ENCODE measurements at places on chromosomes 13 and 19.

DNA sequence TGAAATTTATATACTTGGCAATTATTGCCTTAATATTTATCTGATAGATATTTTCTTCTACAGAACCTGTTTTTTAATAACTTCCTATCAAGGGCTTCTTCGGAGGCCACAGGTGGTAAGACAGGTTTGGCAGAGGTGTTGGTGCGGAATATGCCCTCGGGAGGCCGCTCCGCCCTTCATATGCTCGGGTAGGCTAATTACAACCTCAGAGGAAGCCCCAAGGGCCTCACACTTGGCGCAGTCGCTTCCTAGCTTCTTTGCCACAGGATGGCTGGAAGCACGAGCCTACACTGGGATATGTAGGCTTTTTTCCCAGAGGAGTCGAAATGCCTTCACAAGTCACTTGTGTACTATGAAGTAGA is 68.8 kb downstream of the LMO7 start:
- DNase-seq: no peak

- no peak for DNase-seq
Observed at GRCh38 chr13:23470790-23471614, 37.5 kb upstream of the SACS start.

GRCh38 chr19:3343619-3344502 is 22.5 kb upstream of the NFIC start:
- no peak for DNase-seq

DNA sequence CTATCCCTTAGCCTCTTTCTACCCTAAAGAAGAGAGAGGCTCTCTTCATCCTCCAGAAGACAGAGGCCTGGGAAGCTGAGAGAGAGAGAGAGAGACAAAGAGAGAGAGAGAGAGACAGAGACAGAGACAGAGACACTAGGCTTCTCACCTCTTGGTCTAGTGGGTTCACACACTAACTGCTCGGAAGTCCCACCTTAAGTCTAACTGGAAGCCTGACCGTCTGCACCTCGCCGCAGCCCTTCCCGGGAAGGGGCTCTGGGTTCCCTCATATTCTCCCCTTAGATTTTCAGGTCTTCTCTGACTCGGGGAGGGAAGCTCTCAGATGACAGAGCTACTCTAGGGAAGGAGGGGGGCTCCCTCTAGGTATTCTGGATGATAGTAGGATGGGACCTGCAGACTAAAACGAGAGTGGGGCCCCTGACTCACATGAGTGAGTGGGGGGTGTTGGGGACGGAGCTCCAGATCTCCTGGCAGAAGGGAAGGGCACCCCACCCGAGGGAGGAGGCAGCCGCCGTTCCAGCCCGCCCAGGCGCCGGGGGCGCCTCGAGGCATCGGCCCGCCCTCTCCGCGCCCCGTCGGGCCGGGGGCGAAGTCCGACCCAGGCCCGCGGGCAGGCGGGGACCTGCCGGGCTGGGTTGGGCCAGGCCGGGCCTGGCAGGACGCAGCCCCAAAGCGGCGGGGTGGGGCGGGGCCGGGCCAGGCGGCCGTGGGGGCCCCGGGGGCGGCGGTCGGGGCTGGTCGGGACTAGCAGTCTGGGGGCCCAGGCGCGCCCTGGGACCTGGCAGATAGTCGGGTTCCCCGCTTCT is 2.0 kb upstream of the JUNB start:
- no peak for DNase-seq

- DNase-seq: no peak
Observed at GRCh38 chr19:1009041-1009980, 9.1 kb downstream of the GRIN3B start.

DNA sequence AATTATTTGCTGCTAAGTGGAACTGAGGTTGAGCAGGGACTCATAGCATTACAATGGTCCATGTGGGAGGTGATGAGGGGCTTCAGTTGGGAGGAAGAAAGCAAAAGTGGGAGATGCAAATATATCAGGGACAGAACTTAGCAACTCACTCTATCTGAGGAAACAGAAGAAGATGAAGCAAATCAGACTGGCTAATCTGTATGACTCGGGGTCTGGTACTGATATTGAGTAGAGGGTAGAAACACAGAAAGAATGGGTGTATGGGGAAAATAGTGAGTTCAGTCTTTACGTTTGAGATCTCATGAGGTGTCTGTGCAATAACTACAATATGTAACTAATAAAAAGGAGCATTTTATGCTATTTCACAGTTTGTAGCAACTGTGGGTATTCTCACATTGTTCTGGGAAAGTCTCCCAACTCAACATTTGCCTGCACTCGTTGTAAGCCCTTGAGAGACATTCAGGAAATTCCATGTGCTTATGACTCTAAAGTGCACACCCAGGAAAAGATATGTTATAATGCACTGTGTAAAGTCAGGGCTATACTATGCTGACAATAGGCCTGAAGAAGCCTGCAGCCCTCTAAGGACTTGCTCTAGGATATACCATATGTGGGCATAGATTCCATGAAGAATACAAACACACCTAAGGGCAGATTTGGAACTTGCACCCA is 183.5 kb downstream of the SPRY2 start:
- DNase-seq: no peak

GRCh38 chr13:114303700-114304327 is 10.5 kb upstream of the CHAMP1 start:
- DNase-seq: no peak

DNA sequence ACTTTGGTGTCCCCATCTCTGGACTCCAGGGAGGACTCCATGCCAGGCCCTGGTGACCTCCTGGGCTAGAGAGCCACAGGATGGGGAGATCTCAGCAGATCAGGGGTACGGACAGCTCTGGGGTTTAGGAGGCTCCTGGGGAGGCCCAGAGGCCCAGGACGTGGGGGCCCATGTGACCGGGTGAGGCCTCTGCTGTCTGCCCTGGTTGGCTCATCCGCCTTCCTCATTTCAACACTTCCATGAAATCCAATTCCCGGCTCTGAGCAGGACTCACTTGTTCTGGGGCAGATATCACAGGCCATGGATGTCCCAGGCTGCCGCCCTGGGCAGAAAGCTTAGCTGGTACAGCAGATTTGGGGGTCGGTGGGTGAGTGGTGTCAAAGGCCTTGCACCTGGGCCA is 1.1 kb upstream of the PRAM1 start:
- no peak for DNase-seq

GRCh38 chr19:14091081-14091812 is 696 bp upstream of the SAMD1 start:
- DNase-seq: peak; percentile 86

- no peak for DNase-seq
Observed at GRCh38 chr19:40585241-40585981, 8.7 kb downstream of the SHKBP1 start.

- DNase-seq: no peak
Observed at GRCh38 chr13:29170436-29171082, 350.4 kb downstream of the MTUS2 start.

GRCh38 chr19:40612831-40613689 is 11.9 kb downstream of the LTBP4 start:
- peak; percentile 86 for DNase-seq

DNA sequence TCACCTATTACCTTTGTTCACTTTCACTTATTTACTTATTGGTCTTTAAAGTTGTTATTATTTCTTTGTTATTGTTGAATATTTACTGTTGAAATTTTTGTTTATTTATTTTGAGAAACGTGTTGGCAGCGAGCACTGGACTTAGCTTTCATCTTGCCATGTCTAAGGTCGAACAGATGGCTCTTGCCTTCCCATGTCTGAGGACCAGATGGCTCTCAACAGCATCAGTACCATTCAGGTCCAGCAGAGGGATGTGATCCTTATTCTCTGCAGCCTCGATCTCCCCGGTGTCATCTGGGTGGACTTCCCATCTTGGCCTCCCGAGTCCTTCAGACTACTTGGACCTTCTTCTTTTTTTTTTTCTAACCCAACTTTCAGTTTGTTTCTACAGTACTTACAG is 1437.6 kb downstream of the UQCRFS1 start:
- DNase-seq: no peak

DNA sequence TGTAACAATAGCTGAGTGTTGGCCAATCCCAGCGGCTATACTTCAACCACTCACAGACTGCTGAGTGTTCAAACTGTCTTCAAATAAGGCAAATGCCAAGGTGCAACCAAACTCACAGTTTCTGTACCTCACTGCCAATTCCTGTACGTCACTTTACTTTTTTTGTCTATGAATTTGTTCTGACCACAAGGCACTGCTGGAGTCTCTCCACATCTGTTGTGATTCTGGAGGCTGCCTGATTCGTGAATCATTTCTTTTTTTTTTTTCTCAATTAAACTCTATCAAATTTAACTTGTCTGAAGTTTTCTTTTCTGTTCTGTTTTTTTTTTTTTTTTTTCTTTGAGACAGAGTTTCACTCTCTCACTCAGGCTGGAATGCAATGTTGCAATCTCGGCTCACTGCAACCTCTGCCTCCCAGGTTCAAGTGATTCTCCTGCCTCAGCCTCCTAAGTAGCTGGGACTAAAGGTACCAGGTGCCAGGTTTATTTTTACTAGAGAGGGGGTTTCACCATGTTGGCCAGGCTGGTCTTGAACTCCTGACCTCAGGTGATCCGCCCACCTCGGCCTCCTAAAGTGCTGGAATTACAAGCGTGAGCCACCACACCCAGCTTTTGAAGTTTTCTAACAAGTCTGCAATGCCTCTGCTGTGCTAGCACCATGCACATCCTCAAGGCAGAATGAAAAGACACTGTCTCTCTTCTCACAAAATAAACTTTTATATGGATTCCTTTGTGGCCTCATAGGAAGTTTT is 401.7 kb downstream of the IRS2 start:
- DNase-seq: no peak

GRCh38 chr13:26025196-26025595 is 26.6 kb downstream of the SHISA2 start:
- DNase-seq: no peak

- DNase-seq: no peak
Observed at GRCh38 chr13:35501661-35502235, 25.3 kb upstream of the MAB21L1 start.

- DNase-seq: no peak
Observed at GRCh38 chr13:26021956-26022355, 29.9 kb downstream of the SHISA2 start.

DNA sequence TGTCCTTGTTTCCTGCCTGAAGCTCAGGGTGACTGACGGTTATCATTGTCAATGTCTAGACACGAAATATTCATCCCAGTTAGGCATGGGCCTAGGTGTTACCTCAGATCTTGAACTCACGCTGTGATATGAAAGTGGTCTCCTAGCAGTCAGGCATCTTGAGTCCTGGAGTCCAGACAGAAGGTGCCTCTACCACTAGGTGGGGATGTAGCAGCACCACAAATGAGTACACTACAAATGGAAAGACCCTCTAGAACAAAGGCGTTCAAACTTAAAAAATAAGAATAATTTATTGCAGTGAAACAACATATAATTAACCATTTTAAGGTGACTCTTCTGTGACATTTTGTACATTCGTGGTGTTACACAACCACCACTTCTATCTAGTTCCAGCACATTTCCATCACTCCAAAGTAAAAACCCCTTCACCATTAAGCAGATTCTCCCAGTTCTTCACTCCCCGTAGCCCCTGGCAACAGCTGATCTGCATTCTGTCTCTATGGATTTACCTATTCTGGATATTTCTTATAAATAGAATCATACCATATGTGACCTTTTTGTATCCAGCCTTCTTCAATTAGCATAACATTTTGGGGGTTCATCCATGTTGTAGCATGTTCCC is 11.9 kb upstream of the FRY start:
- DNase-seq: no peak

- no peak for DNase-seq
Observed at GRCh38 chr13:57680609-57681008, 49.1 kb downstream of the PCDH17 start.

- no peak for DNase-seq
Observed at GRCh38 chr13:50417597-50417996, 402.4 kb downstream of the KCNRG start.

GRCh38 chr13:79710376-79710775 is 229.4 kb downstream of the NDFIP2 start:
- no peak for DNase-seq

DNA sequence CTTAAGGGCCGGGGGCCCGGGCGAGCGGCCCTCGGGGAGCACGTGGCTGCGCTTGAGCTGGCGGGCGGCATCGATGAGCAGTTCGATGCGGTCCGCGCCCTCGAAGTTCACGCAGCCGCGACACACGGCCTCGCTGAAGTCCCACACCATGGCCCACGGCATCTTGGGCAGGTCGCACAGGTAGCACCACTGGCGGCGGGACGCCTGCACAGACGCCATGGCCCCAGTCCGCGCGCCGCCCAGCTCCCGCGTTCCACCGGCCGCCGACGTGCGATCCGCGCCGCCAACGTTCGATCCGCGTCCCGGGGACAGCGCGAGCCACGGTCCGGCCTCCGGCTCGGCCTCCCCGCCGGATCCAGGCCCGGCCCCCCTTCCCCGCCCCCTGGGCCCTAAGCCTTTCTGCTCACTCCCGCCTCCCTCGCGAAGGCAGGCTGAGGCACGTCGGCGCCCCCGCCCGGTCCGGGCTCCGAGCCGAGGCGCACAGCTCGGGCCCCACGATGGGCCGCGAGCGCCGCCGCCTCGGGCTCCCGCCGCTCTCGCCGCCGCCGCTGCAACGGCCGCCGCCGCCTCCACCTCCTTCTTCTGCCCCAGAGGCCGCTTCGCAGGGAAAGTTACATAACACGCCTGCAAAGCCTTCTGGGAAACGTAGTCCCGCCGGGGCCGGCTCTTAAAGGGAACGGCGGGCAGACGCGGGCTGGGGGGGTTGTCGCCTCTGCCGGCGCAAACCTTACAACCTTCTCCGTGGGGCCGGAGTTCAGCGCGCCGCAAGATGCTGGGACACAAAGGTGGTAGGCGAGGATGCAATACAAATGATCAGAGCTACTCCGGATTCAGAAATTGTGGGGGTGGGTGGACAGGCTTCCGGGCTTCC is at the start of gene IRF2BP1:
Gene IRF2BP1 (minus strand): TSS at position 586 of the 871 bp plus-strand sequence. CDS start 367 bp downstream, at position 219.
- peak; percentile 89 for DNase-seq

GRCh38 chr19:14090509-14091080 is at the start of gene SAMD1:
Gene SAMD1 (minus strand): TSS chr19:14090751.
- peak; percentile 81 for DNase-seq

DNA sequence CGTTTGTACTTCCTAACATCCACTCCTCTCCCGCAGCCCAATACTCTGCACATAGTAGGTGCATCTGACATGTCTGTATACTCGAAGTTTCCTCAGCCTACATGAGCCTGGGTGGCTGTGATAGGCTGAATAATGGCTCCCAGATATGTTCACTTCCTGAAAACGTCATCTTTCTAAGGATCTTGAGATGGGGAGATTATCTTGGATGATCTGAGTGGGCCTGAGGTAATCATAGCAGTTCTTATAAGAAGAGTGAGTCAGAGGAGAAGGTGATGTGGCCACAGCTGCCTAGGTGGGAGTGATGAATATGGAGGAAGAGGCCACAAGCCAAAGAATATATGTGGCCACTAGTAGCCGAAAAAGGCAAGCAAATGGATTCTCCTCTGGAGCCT is 84.2 kb downstream of the AKAP11 start:
- no peak for DNase-seq

GRCh38 chr13:33274264-33274663 is 11.3 kb downstream of the STARD13 start:
- DNase-seq: no peak

DNA sequence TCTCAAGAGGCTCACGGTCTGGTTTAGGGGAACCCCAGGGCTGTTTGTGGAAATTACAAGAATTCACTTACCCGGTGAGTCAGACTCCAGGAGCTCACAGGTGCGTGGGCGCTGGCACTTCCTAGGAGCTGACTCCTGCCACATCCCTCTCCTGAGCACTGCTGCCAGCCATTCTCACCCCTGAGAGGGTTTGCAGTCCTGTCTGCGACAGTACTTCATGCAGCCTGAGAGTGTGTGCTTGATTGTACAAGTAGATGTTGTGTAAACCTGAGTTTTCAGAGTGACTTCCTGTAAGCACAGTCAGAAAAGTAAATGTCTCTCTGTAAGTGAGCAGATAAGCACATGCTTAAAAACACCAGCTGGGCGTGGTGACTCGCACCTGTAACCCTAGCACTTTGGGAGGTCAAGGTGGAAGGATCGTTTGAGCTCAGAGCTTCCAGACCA is 8.1 kb downstream of the MRPL4 start:
- DNase-seq: no peak

Measured in activated naive CD8-positive, alpha-beta T cell treated with anti-CD3 and anti-CD28 coated beads, Interleukin-2, amount 10 ng/mL, durations not matched to agents 7 days and 5 days (primary cell).